ENCODE measurements at places on chromosomes 4 and X.

DNA sequence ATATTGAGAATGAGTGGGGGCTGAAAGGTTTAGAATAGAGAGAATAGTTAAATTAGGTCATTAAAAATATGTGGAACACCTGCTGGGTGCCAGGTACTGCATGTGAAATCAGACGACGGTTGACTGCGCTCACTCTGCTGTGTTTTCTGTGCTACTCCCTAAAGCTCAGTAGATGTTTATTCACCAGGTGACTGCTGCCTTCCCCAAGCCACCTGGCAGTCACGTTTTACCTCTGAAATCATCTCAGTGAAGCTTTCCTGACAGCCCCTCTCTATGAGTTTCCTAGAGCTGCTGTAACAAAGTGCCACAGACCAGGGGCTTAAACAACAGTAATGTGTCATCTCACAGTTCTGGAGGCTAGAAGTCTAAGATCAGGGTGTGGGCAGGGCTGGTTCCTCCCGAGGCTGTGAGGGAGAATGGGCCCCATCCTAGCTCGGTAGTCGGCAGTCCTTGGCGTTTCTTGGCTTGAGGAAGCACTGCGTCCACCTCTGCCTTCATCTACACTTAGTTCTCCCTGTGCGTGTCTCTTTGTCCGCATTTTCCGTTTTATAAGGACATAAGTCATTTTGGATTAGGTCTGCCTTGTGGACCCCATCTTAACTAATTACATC, 25.3 kb downstream of the ADD1 start:
- no peak for DNase-seq

GRCh38 chr4:54217642-54218495, 11.2 kb upstream of the PDGFRA start:
- peak; percentile 56 for DNase-seq

GRCh38 chr4:97953171-97953941, 189.9 kb downstream of the STPG2 start:
- no peak for DNase-seq

DNA sequence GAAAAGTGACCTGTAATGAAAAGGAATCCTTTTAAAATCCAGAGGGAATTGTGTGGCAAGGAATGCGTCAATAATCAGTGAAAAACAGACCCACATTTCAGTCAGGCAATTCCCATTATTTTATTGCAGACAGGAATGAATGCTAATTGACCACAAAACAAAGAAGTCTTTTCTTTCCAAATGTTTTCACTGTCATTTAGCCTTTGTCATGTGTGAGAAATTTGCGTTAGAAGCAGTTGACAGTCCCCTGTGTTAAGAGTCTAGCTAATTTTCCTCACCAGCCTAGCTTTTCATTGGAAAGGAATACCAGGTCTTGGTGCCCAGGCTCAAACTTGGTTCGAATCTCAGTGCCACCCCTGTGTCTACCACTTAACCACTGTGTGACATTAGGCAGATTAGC, 83.4 kb downstream of the KIT start:
- no peak for DNase-seq

- DNase-seq: no peak
Observed at GRCh38 chr4:114599903-114600552, 1.4 kb downstream of the UGT8 start.

DNA sequence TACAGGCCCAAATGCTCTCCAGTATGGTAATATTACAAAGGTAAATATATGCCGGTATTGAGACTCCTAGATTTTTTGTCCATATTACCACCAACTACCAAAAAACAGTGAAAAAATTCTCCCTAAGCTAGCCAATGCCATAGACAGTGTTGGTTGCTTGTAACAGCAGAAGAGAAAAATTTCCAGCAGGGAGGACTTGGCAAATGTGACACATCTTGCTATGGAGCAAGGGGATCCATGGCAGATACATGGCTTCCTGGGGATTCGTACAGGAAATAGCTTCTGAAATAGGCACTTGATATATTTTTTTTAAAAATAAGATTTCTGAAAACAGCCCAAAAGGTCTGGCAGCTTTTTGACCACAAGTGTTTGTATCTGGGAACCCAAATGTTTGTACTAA, 14.6 kb downstream of the SLITRK4 start:
- no peak for DNase-seq

DNA sequence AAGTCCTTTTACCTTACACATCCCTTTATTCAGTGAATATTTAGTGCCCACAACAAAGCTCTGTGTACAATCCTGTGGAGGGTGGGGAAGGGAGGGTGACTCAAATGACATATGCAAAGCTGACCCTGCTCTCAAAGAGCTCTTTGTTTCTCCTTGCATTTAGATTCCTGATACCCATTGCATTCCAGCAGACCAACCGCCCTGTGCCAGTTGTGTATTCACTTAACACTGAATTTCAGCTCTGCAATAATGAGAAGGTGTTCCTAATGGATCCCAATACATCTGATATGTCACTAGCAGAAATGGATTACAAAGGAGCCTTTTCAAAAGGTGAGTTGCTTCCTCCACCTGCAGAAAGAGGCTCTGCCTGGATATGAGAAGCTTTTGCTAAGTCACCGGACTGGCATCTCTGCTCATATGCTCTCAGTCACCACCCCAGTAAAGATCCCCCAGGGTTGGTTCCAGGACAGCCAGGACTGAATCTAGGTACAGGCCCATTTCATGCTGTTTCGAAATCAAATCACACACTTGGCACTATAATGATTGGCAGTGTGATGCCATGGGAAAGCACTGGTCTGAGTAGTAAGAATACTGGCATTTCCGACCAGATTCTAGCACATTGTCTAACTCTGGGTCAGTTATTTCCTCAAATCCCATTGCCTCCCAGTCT, 17.1 kb upstream of the ANXA3 start:
- no peak for DNase-seq

GRCh38 chr4:99648321-99648720, 9.3 kb downstream of the C4orf54 start:
- no peak for DNase-seq

DNA sequence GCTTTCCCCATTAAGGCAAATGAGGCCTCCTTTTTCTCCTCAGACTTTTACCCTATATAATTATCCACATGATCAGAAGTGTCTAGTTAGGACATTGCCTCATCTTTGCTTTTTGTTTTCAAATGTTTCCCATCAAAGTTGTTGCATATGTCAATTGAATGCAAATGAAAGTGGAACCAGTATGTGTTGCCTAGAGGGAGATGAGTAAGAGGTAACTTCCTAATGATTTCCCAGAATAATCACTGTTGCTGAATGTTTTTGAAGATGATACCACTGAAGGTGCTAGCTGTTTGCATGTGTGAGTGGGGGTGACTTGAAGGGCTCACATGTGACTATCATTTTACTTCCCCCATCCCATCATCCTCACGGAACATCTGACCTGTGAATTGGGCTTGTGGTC, 33.9 kb downstream of the PAK3 start:
- no peak for DNase-seq

GRCh38 chr4:132642016-132642817, 506.9 kb upstream of the PCDH10 start:
- peak; percentile 17 for DNase-seq

DNA sequence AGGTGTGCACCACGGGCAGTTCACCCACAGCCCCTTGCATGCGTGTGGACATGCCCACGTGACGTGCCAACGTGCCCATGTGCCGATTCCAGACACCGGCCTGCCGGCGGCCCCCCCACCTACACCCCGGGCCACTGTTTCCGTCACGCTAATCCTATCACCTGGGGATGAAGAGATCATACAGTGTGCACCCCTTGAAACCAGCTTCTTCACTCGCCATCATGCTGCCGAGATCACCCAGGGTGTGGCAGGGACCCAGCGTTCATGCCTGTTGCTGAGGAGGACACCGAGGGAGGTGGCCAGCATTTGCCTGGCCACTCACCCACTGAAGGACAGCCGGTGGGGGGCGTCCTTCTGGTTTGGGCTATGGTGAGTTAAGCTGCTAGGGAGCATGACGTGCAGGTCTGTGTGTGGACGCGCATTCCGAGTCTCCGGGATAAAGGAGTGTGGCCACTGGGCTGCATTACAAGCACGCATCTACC, 14.1 kb downstream of the CTBP1 start:
- DNase-seq: no peak

DNA sequence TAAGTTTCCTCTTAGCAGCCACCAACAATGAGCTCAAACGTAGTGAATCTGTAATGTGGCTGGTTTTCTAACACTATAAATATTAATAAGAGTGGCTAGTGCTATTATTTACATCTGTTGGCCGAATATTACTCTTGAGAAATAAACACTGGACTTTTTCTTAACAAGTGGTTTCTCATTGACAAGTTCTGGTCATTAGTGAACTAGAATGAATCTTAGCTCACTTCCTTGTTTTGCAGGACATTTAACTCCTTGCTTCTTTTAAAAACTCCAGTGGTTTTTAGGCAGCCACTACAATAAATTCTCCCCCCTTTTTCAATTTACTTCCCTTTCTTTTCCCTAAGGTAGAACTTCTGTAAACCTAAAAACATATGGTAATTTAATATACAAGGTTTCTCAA, 177.2 kb downstream of the ARAP2 start:
- no peak for DNase-seq

- no peak for DNase-seq
Observed at GRCh38 chr4:183798301-183799253, 106.5 kb upstream of the STOX2 start.

GRCh38 chr4:140666889-140667614, 89.1 kb downstream of the TBC1D9 start:
- DNase-seq: no peak
